ENCODE measurements at places on chromosomes 7 and 10.

DNA sequence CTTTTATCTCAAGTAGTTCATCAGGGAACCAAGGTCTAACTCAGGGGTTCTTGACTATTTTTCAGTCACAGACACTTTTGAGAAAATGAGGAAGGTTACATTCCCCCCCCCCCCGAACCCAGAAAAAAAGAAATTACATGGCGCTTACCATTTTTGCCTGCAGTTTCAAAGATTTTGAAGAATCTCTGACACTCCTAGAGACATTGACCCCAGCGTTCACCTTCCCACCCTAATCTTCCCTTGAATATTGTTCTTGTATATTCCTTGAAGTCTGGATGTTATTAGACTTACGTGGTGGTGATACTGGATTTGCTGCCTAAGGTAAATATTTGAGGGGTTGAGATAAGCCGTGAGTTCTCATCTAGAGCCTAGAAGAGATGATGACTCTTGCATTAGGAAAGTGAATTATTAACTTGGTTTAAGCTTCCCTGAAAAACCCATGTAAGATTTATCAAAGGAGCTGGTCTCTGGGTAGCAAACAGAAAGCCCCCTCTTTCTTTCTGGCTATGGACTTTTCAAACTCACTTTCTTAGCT lies 245.7 kb upstream of the FOXK1 start:
- DNase-seq: no peak

DNA sequence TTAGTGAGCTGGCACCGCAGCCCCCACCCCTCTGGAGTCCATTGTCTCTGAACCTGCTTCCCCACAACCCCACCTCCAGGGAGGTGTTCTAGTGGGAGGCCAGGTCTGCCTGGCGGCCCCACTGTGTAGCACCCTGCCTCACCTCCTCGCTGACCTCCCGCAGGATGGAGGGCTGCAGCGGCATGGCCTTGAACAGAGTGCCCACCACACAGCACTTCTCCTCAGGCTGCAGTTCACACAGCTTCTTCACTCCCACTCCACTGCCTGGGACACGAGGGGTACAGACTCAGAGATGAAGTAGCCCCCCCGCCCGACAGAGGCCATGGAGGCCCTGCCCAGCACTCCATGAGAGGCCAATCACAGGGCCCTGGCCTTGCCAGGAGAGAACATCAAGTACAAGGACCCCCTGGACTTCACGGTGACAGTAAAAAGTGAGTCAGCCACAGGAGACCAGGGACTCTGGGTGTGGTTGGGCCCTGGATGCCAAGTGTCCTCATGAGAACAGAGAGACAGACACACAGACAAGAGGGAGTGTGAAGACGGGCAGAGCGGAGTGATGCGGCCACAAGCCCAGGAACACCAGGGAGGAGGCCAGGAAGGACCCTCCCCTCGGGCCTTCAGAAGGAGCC lies 5.4 kb downstream of the POLD2 start:
- DNase-seq: no peak

DNA sequence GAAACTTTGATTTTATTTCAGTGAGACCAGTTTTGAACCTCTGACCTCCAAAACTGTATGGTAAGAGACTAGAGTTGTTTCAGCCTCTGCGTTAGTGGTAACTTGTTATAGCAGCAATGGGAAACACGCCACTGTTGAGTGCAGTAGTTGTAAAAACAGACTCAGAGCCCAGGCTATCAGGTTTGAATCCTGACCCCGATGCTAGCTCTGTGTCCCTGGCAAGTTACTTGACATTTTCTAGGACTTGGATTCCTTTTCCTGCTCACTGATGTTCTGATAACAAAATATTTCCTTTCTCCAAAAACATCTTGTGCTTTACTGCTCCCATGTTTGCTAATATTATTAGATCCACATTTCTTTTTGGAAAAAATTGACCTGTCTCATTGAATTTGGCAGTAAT lies 131.0 kb downstream of the PLXDC2 start:
- no peak for DNase-seq

- DNase-seq: no peak
Measured at GRCh38 chr7:148327379-148327778, 263.2 kb upstream of the C7orf33 start.

GRCh38 chr10:77828377-77828776 lies 98.2 kb downstream of the DLG5 start:
- DNase-seq: no peak

DNA sequence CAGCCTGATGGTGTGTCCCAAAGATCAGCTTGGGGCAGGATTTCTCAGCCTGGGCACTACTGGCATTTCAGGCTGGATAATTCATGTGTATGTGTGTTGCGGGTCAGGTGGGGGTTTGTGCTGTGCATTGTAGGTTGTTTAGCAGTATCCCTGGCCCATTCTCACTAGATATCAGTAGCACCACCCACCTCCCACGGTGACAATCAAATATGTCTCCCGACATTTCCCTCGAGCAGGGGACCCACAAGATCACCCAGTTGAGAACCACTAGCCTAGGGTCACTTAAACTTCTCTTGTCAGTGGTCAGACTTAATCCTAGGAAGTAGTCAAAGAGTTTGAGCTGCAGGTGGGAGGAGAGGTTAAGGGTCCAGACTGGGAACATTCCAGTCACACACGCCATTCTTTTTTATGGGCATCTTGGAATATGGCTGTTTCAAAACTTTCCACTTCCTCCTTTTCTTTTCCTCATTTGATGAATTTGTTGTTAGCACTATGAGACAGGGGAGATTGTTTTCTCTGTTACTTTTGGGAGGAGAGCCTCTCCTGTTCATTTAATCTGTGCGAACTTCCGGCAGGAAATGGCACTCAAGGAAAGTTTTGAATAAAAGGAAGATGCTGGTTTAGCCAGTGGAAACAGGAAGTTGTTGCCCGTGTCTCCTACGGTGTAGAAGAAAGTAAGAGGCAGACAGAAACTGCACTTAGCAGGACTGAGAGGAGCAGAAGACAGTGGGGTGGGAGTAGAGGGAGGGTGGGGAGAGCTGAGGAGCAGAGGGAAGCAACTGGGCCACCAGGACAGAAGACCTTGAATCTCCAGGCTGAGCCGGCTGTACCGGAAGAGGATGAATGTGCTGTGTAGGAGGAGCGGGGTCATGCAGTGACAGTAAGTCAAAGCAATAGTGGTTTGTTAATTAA lies 17.6 kb upstream of the EXOC6 start:
- no peak for DNase-seq
